Lung microvascular endothelial cell (primary cell): ENCODE measurements at places on chromosomes 3 and 15. TPM values are rescaled to one million over a fixed set of nuclear protein-coding genes. Genes with fewer than 3 reads are reported as not detected.

GRCh38 chr3:113330742-113331141, 110.6 kb downstream of the CFAP44 start:
- no peak for DNase-seq

DNA sequence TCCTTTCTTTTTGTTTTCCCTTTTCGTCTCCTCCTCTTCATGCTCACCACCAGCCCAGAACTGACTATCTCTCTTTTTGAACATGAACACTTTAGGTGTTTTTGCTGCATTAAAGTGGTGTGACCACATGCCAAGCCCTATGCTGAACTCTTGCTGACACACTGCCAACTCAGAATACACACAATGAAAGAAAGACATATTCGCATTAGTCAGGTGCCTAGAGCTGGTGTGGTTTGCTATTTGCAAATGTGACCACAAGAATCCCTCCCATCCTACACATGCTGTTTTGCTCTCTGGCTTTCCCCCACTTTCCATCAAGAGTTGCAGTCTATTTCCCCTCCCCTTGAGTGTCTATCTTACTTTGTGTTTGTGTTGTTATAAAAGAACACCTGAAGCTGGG, 967.8 kb upstream of the CFAP20DC start:
- DNase-seq = no peak

DNA sequence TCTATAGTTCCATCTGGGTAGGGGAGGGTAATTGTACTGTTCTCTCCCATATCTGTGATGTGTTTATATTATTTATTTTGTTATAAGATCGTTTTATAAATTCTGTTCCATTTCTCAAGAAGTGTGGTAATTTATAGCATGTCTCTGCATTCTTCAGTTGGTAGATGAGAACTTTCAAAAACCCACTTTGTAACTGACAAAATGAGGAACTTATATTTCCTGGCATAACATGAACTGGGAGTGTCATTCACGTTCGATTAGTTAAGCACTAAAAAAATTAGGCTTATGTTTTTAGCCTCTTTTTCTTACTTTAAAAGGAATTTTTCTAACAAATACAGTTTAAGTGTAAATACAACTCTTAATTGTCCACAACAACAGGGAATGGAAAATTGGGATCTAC, 230.8 kb downstream of the CGGBP1 start:
- no peak for DNase-seq

DNA sequence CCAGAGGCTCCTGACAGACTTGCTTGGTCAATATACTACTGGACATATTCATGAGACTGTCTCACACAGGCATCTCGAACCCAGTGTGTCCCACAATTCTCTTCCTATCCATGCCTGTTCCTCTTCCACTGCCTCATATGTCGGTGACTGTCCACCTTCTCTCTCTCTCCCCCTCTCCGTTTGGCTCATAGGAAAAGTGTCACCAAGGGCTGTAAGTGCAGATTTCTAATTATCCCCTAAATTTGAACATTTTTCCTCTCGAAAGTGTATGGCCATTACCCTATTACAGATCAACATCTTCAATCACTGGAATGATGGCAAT, 22.5 kb upstream of the MUC20 start:
- no peak for DNase-seq

GRCh38 chr15:82181371-82181770, 81.2 kb downstream of the EFL1 start:
- no peak for DNase-seq

DNA sequence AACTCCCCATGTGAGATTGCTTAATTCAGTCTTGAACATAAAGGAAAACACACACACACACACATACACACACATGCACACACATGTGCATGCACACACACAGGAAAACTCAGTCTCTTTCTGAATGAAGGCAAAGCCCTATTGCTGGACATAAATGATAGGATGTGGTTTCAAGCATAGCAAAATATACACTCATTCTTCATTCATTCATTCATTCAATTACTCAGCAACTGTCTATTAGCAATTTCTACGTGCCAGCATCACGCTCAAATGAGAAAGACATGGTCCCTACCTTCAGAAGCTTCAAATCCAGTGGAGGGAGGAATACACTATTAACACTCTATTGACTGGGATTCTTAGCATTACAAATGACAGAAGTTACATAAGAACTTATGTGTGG, 41.8 kb upstream of the UBE2E2 start:
- no peak for DNase-seq

TMIE gene
- total RNA-seq = under 0.01 TPM in 1 of 2 replicates, not detected in the other

GRCh38 chr15:71916834-71917233, 106.5 kb downstream of the NR2E3 start:
- no peak for DNase-seq

MCCC1 gene
- total RNA-seq = 19.0 and 20.3 TPM in 2 replicates

VWA5B2 gene
- under 0.01 TPM in 1 of 2 replicates, not detected in the other for total RNA-seq
